GM12864 (cell line): ENCODE measurements at places on chromosomes 3 and 15.

DNA sequence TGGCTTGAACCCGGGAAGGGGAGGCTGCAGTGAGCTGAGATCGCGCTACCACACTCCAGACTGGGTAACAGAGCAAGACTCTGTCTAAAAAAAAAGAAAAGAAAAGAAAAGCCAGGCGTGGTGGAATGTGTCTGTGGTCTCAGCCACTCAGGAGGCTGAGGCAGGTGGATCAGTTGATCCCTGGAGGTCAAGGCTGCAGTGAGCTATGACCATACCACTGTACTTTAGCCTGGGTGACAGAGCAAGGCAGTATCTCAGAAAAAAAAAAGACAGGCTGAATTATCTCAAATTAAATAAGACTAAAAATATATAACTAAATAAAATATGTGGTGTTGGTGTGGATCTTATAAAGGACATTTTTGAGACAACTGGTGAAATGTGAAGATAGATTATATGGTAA is 20.6 kb downstream of the SMARCC1 start:
- no peak for DNase-seq

DNA sequence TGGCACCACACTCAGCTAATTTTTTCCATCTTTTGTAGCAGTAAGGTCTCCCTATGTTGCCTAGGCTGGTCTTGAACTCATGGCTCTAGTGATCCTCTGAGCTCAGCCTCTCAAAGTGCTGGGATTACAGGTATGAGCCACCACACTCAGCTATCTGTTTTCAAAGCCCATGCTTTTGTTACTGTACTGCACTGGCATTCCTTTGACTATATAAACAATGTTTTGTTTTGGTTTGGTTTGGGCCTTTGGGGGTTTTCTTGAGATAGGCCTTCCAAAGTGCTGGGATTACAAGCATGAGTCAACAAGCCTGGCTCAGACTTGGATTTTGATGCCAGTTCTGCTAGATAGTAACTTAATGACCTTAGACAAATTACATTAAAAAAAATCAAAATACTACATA is 89.7 kb upstream of the GK5 start:
- DNase-seq: no peak

- no peak for DNase-seq
Observed at GRCh38 chr15:47988564-47988963, 132.2 kb upstream of the SLC24A5 start.

DNA sequence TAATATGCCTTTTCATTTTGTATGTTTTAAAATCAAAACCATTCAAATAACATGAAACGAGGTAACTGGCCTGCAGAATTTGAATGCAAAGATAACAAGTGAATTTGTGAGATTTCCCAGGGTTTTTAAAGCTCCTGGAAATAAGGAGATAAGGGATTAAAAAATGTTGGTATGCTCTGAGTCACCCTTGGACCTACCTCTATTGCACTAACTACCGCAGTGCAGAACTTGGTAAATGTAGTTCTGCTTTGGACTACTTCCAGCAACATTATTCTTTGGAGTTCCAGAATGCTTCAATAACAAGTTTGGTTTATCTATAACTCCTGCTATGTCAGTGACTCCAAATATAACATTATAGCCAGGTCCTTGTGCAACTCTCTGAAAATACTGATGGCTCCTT is 201.7 kb downstream of the GAP43 start:
- no peak for DNase-seq

GRCh38 chr3:47525617-47526016 is 12.1 kb upstream of the ELP6 start:
- DNase-seq: no peak

- DNase-seq: no peak
Observed at GRCh38 chr3:58711871-58712270, 45.3 kb upstream of the FAM3D start.

DNA sequence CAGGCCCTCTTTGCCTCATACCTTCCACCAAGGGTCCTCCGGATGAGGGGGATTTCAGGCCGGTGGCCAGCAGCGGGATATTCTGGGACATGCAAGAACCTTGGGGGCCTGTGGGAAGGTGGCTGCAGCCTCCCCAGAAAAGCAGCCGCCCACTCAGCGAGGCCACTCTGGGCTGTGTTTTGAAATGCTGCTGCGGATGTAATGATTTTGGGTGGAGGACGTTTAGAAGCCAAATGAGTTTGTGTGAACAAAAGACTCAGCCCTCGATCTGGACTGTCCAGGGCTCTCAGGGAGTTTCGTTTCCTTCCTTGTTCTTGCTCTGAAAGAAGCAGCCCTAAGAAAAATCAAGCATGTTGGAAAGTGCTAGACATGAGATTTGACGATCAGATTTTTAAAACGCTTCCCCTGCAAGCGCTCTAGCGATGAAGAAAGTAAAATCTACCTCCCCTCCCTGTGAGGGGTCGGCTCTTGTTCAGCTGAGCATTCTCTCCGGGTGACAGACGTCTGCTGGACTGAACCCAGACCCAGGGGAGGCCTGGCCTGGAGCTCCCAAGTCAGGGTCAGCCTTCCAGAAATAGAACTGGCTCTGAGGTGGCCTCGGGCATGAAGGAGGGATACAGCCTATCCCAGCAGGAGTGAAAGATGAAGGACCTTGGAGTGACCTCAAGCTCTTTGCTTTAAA is 12.9 kb downstream of the HEG1 start:
- DNase-seq: no peak

DNA sequence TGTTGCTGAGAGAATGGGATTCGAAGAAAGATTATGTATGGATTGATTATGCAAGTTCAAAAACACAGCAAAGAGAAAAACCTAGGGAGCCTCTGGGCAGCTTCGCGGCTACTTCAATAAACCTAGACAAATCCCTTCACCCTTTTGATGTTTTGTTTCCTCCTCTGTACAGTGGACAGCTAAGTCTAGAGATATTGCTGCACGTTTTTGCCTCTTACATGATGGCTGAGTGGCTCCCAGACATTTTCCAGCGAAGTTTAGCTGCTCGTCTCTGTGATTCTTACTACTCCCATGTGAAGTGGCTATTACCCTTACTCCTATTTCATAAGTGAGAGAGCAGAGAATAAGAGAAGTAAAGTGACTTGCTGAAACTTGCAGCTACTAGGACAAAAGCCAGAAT is 695.0 kb upstream of the GRM7 start:
- DNase-seq: no peak

DNA sequence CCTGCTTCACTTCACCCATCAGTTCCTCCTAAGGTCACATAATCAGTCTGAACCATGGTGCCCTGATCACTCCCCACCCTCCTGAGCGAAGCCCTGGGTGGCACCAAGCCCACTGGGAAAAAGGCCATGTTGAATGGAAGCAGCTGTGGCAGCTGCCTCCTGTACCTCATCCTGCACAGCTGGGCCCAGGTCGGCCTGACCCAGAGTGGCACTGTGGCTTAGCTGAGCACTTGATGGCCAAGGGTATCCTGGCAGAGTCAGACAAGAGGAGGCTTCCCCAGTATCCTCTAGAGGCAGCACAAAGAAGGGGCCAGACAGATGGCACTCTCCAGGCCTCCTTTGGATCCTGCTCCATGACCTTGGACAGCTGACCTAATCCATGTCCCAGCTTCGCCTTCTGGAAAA is 68.4 kb downstream of the TLE3 start:
- DNase-seq: no peak

DNA sequence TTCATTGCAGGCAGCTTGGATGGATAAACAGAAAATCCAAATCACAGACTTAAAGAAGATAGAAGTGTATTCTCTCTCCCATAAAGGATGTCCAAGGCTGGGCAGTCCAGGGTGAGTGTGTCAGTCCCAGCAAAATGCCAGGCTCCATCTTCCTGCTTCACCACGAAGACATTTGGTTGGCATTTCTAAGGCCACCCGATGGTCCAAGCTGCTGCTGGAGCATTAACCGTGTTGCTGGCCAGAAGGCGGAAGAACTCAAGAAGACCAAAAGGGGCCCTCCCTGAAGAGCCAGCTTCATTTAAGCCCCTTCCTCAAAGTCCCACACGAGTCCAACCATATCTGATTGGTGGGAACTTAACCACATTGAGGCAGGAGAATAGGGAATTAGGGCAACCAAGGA is 3.0 kb upstream of the CYP11A1 start:
- DNase-seq: no peak

GRCh38 chr15:90165659-90166489 is 35.3 kb upstream of the SEMA4B start:
- no peak for DNase-seq

DNA sequence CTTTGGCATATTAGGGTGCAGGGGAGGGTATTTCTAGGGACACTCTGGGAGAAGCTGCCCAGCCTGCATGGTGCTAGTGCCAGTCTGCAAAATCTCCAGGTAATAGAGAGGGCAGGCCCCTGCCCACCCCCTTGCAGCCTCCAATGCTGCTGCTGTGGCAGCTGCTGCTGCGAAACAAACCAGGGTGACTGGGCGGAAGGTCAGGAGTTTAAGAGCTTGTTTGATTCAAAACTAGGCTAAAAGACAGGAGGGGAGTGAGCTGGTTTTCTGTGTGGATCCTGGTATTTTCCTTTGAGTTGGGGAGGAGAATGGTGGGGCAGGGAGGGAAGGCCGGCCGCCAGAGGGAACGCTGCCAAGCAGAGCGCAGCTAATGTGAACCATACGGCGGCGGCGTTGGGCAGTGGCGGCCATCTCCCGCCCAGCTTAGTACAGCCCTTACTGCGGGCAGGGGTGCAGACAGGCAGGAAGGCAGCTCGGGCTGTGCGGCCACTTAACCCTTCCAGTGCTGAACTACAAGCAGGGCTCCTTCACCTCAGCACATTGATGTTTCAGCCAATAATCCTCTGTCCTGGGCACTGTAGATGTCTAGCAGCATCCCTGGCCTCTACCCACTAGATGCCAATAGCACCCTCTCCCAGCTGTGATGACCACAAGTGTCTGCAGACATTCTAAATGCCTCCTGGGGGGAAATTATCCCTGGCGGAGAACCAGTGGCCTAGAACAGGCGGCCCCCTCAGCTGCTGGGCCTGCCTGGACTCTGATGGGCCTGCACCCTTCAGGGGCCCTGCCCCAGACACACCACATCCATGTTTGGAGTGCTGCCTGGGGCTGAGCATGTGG is 125.7 kb downstream of the EEFSEC start:
- DNase-seq: no peak
